ENCODE measurements at places on chromosomes 12 and 14.

DNA sequence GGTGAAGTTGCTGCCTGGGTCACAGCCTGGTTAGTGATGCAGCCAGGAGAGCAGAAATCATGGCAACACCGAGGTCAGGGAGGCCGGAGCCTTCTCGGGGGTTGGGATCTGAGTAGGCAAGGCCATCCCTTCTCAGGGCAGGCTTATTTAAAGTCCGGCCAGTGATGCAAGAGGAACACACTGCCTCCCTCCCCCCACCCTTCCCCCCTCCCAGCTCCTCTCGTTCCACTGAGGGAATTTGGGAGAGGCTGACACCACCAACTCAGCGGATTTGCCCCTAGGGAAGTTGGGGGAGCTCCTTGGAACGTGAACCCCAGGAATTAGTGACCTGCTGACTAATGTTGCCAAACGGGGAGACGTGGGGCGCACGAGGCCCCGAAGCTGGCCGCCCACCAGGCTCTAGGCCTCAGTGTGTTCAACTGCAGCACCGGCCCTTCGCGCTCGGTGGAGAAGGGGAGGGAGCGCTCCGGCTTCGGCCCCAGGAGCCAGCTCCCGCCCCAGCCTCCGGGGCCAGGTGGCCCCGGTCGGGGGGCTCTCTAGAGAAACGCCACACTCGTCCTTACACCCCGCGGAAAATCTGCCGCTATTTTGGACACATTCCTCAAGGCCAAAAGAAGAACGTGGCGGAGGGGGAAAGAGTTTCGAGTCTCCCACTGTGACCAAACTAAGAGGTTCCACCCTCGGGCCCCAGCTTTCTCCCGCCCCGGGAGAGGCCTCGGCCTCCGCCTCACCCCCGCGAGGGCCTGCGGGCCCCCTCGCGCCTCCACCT lies 1.6 kb downstream of the CTDSP2 start:
- DNase-seq: peak; percentile 48

DNA sequence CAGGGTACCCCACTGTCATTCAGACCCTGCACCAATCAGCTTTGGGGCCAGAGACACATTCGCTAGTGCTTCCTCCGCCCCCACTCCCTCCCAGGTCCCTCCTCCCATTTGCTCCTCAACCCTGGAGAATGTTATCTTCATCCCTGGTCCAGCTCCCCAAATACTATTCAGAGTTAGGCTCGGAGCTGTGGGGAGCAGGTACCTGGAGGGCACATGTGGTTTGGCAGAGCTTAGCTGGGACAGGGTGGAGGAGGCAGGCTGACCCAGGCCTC lies 19.5 kb downstream of the VSX2 start:
- DNase-seq: no peak

DNA sequence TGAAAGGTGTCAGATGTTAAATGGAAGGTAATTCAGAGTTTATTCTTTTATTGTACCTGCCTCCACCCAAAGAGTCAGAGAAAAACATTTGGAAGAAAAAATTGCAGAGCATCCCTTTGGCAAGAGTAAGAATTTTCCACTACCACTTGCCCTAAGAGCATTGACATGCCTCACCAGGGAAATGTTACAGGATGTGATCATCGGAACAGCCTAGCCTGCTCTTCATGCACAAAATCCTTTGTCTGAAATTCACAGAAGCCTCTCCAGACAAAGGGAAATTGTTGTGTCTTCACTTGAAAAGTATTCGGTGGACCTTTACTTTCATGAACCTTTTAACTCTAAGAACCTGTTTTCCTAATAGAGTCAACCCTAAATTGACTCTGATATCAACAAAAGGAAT lies 36.9 kb downstream of the ATP2A2 start:
- peak; percentile 14 for DNase-seq

GRCh38 chr12:14876833-14877232 lies 8.8 kb downstream of the MGP start:
- DNase-seq: no peak

GRCh38 chr12:10615532-10615931 lies 2.1 kb upstream of the MAGOHB start:
- no peak for DNase-seq

GRCh38 chr14:93113678-93114067 lies 2.1 kb downstream of the ITPK1 start:
- peak; percentile 40 for DNase-seq

GRCh38 chr14:80310938-80311750 lies 99.8 kb upstream of the DIO2 start:
- no peak for DNase-seq

GRCh38 chr12:131197490-131197889 lies 243.8 kb downstream of the ADGRD1 start:
- no peak for DNase-seq

DNA sequence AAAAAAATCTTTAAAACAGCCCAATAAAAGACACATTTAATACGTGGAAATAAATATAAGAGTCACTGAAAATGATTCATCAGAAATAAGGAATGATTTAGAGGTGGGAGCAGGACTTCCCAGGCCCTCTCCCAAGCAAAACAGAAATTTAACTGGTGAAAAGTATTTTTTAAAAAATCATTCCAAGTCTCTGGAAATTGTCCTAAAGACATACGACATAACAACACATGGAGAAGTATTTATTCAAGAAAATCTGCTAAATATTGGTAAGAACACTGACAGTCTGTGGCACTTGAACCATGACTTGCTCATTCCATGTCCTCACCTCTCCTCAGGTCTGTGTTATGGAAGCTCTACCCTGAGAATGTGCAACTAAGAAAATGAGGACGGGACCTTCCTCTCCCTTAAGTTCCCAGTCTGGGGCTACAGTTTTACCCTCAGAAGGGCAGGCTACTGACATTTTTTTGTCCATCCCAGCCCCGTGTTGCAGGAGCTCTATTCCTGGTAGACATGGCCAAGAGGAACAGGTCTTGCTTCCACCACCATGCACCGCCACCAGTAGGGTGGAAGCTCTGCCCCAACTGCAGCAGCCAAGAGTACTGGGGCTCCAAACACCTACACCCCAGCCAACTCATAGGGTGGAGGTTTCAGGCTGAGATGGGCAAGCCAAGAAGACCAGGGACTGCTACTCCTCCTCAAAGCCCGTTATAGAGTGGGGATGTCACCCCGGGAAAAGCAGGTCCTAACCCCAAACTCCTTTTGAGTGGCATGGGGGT lies 193.0 kb downstream of the CRADD start:
- no peak for DNase-seq

DNA sequence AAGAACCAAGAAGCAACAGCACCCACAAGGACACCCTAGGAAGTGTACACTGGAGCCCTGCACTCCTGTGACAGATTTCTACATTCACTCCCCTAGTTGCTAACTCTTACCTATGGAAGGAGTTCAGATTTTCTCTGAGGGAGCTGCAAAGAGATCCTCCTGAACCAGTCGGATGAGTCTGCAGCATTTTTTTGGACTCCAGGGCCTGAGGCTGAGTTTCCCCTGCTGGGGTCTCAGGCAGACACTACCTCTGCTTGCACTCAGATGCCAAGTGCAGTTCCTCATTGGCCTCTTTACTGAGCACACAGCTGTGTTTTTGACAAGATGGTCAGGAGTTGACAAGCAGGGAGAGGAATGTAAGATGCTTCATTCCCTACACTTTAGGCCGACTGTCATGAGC lies 153.2 kb upstream of the RBM19 start:
- no peak for DNase-seq

GRCh38 chr12:68018315-68018714 lies 29.1 kb downstream of the IFNG-AS1 start:
- no peak for DNase-seq

DNA sequence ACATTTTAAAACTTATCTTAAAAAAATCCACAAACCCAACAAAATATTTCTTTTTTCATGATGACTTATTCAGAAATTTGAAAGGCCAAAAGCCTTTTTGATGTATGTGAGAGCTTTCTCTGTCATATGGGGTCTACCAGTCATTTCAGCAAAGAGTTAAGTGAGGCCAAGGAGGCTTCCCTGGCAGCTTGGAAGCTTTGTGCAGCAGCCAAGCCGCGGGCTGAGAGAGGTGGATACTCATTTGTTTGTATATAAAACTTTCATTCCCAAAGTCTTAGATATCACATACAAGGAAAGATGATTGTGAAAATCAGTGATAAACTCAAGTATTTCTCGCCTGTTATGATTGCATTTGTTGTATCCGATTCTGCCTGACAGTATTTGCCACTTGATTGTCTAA lies 48.5 kb upstream of the RNU6-8 start:
- no peak for DNase-seq

- DNase-seq: no peak
Observed at GRCh38 chr14:105765893-105766614, 239.7 kb downstream of the TMEM121 start.

- DNase-seq: no peak
Observed at GRCh38 chr14:99525699-99526080, 44.5 kb downstream of the CCNK start.

GRCh38 chr14:100041271-100041670 lies 24.0 kb upstream of the EVL start:
- DNase-seq: no peak

GRCh38 chr12:31728289-31728916 lies 418 bp downstream of the AMN1 start:
- DNase-seq: peak; percentile 78

DNA sequence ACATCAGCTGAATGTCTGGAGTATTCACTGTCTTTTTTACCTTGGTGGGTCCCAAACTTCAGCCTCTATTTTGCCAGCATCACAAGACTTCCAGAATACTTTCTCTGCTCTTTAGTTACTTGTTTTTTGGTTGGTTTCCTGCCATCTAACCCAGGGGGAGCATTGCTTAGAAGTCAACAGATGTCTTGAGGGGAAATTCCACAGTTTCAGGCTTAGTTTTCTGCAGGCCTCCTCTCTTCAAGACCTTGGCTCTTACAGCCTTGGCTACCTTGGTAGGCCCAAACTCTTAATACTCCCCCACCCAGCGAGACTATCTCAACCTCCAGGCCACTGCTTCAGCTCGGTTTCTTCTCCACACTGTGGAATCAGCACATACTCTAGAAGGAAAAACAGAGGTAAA lies 41.7 kb downstream of the NEDD1 start:
- DNase-seq: no peak

GRCh38 chr12:4036671-4037271 lies 163.6 kb upstream of the PARP11 start:
- no peak for DNase-seq

GRCh38 chr14:74609721-74610120 lies 2.3 kb downstream of the LTBP2 start:
- DNase-seq: no peak

- DNase-seq: no peak
Observed at GRCh38 chr12:94230357-94230905, 82.1 kb downstream of the PLXNC1 start.

- no peak for DNase-seq
Observed at GRCh38 chr12:59093073-59093772, 172.9 kb upstream of the LRIG3 start.

GRCh38 chr12:51951843-51952722 lies 584 bp downstream of the ACVR1B start:
- DNase-seq: peak; percentile 7

DNA sequence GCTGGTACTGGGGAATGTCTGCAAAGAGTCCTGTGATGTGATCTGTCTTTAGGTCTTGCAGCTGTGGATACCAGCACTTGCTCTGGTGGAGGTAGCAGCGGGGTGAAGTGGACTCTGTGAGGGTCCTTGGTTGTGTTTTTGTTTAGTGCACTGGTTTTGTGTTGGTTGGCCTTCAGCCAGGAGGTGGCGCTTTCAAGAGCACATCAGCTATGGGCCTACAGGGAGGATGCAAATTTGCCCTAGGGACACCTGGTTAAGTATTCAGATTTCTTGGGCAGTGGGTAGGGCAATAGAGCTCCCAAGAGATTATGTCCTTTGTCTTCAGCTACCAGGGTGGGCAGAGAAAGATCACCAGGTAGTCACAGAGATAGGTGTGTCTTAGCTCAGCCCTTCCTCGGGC lies 63.8 kb downstream of the PTGER2 start:
- DNase-seq: no peak

DNA sequence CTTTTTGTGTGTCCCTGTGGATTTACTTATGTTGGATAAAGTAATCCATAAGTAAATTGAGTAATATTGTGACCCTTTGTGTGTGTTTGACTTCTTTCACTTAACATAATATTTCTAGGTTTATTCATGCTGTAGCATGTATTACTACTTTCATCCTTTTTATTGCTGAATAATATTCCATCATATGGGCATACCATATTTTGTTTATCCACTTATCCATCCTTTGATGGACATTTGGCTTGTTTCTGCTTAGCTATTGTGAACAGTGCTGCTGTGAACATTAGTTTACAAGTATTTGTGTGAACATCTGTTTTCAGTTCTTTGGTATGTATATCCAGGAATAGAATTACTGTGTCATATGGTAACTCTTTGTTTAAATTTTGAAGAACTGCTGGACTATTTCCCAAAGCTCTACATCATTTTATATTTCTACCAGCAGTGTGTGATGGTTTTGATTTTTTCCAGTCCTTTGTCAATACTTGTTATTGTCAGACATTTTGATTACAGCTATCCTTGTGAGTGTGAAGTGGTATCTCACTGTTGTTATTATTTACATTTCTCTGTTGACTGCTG lies 25.2 kb downstream of the G2E3 start:
- DNase-seq: no peak

GRCh38 chr12:121330692-121331091 lies 21.5 kb downstream of the ANAPC5 start:
- no peak for DNase-seq

GRCh38 chr14:75289840-75290388 lies 11.3 kb downstream of the FOS start:
- no peak for DNase-seq

- DNase-seq: no peak
Observed at GRCh38 chr14:68794130-68794850, 1.4 kb upstream of the ZFP36L1 start.

DNA sequence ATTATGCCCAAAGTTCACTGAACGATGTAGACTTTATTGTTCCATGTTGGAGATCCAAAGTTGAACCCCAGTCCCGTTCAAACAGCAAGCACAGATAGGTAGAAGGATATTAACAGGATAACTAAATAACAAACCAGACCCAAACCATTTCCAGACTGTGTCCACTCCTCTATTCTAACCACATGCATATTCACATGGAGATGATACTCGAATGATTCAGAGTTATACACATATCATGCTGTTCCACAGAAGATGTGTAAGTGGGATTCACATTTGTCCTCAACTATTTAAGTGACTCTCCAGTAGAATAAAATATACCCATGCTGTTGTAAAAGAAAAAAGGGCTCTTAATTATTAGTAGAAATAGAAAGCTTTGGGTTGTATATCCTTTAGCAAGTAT lies 185.9 kb downstream of the ITPR2 start:
- no peak for DNase-seq

GRCh38 chr14:79375356-79375755 lies 835.9 kb downstream of the DIO2 start:
- no peak for DNase-seq

DNA sequence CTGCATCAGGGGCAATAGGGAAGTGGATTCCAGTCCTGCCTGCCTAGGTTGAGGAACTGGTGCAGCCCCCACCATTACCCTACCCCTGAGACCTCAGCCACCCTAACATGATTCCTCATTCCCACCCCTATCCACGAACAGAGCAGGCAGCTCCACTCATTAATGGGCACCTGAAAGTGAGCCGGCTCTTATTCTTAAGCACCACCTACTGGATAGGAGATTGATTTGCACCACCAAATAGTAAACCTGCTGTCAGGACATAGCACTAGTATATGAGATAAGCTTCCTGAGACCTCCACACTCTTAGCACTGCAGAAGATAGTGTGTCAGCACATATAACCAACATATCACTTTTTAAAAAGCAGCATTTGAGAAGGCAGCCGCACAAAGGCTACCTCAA lies 573.2 kb downstream of the SOX5 start:
- DNase-seq: no peak

- no peak for DNase-seq
Observed at GRCh38 chr14:69921052-69921451, 41.8 kb downstream of the SMOC1 start.

Measured in midbrain (tissue), 1 donor.